ENCODE measurements at places on chromosomes 4 and X.
A peak's percentile ranks its signal among the peaks of the same experiment; 100 is the strongest.

- DNase-seq, result no peak
These were observed 70.9 kb upstream of the STOX2 start for GRCh38 chr4:183834252-183834651.

DNA sequence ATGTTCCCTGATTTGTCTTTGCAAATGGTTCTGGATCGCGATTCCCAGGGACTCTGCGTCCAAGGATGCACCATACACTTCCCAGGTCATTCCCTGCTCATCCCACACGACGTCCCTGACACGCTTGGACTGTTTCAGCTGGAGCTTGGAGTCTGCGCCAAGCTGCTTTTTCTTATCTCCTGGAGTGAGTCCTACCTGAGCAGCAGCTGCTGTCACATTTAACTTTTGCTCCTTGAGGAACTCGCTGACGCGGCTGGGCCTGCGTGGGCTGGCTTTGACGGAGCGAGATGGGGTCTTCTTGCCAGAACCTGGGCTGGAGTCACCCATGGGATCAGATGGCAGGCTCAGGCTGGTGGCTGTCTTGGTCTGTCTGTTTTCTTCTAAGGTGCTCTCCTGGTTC is 59.6 kb downstream of the GPRIN3 start:
- no peak for DNase-seq

DNA sequence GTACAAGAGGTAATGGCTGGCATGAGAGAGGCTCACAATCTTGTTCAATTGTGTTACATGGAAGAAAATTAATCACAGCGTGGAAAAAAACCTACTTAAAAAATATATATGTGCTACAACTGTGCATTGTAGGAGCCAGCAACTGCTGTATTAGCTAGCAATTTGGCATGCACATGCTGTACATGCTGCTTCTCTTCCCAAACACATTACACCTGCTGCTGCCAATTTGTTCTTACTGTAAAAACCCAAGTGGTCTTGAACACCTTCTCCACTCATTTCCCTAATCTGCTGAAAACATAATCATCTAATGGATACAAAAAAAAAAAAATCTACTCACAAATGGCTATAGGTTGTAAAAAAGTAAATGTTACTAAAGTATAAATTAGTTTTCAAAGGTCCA is 264.2 kb downstream of the INPP4B start:
- DNase-seq, result no peak

- DNase-seq, result no peak
These were observed 35.7 kb downstream of the PRKG2 start for GRCh38 chr4:81179326-81179725.

GRCh38 chr4:124862261-124862660 is 149.7 kb upstream of the ANKRD50 start:
- no peak for DNase-seq

GRCh38 chr4:83850435-83850834 is 314.5 kb downstream of the GPAT3 start:
- no peak for DNase-seq

DNA sequence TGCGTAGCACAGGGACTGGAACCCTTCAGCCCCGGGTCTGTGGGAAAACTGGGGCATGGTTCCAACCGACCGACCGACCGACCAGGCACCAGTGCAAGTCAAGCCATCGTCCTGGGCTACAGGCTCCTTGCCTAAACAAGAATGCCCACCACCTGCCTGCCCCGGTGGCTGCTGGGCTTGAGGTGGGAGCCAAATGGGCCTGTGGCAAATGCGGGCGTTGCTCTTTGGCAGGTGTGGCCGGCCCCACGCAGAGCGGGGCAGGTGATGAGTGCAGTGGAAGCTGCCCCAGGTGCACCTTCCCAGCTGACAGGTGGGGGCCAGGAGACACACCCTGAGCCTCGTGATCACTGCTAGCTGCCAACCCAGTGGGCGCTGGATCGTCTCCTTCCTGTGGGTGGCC is 77.9 kb downstream of the MTMR1 start:
- DNase-seq, result no peak

DNA sequence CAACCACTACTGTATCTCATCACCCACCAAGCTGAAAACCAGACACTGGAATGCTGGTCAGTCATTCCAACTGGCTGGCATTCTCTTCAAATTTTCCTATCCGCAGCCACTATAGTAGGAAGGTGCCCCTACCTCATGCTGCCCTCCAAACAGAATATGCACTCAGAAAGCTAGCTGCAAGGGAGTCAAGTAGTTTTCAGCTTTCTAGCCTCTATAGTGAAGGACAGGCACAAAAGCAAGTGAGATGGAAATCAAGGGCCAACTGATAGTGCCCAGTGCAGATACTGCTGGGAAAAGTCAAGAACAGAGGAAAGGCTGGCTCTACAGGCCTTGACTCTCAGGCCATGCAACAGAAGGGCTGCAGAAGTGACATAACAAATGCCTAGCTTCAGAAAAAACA is 47.2 kb downstream of the BCOR start:
- DNase-seq, result no peak

- DNase-seq, result no peak
These were observed 1.4 kb downstream of the IL9R start for GRCh38 chrX:155998761-155999510.

DNA sequence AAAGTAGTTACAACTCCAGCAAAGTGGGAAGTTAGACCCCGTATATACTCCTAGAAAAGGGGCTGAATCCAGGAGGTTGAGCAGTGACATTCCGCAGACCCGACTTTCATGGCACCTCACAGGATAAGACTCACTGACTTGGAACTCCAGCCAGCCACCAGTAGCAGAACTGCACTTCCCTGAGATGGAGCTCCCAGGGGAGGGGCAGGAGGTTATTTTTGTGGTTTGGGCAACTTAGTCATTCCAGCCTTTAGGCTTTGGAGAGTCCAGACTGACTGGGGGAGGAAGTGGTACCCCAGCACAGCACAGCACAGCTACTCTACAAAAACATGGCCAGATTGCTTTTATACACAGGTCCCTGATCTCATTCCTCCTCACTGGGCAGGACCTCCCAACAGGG is 319.1 kb downstream of the PCDH19 start:
- no peak for DNase-seq

GRCh38 chrX:110381216-110381615 is 22.6 kb downstream of the RTL9 start:
- no peak for DNase-seq

DNA sequence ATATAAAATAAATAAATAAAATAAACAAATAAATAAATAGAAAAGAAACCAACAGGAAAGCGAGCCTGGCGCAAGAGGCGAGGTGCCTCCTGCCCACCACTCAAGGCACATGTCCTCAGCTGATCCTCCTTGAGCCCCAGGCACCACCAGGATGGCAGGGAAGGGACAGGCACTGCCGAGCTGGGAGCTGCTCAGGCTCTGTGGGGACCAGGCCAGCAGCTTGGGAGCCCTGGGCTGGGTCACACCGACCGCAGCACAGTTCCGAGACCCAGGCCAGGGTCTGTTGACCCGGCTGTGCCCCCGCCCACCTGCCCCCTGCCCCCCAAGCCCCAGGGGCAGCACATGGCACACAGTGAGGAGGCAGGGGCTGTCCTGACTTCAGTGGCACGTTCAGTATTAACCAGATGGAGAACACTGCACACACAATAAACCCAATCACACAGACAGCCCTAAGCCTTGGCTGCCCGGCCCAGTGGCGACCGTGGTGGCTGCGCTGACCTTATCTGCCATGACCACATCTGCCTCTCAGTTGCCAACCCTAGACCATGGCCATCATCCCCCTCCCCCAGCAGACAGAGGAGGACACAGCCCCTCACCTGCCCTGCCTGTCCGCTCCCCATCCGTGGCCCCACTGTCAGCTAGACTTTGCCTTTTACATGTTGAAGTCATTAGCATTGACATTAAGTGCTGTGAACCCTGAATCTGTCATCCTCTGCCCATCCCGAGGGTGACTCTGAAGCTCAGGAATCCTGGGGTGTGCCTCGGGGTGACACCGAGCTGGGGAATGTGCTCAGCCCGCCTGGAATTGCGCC is 2.9 kb upstream of the TREX2 start:
- DNase-seq, result no peak

- no peak for DNase-seq
These were observed 819.2 kb downstream of the RAPGEF2 start for GRCh38 chr4:159922119-159922518.

DNA sequence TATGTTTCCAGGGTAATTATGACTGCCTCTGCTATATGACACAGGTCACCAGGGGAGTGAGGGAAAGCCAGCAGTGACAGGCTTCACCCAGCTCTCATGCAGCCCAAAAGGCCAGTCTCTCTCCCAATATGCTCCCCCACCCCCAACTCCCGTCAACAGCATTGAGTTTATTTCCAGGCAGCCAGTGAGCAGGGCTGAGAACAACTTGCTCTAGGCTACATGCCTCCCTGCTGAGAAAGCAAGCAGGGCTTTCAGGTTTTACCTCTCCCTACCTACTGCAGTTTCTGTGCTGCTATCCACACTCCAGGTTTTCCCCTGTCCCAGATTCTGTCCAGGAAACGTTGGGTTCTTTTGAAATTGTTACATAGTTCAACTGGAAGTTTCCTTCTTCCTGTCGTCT is 291.4 kb downstream of the PABPC4L start:
- DNase-seq, result no peak

DNA sequence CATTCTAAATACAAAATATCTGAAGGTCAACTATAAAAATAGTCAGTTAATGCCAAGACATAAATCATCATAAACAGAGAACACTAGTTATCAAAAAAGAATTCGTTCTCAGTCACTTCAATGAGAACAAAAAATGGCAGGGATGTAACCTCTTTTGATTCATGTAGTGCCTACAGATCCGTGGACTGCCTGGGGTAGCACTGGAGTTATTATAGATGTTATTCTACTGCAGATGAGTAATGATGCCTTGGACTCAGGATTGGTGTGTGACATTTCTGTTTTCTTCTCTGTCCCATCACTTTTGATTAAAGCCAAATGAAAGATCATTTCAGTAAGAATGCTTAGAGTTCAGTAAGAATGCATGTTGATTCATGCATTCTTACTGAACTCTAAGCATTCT is 440.4 kb downstream of the FAM133A start:
- no peak for DNase-seq

DNA sequence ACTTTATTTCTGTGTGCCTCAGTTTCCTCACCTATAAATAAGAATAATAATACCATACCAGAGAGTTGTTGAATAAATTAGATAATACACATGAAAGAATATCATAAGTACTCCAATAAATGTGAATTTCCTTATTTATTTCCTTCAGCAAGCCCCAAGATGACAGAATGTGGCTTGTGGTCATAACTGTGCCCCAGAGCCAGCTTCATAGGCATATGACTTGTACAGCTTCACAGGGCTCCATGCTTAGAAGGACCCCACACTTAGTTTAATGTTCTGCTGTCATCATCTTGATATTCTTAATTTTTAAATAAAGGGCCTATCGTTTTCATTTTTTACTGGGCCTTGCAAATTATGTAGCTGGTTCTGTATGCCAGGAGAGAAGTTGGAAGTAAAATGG is 25.3 kb downstream of the VSIG4 start:
- DNase-seq, result no peak

DNA sequence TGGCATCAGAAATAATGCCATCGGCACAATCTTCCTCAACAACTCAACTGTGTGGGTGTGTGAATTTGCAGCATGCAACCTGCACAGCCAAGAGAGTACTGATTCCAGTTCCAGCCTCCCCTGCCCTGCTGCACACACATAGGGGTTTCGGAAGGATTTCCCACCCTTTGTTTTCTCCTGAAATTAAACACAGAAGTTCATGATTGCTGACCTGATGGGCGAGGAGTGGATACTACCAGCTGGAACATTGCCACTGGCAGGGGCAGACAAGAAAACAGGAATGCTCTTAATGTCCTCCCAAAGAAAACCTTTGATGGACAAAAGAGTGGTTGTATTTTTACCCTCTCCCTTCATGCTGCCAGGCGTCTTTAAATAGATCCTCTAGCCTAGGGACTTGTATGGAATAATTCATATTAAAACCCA is 4.8 kb downstream of the NDP start:
- no peak for DNase-seq

GRCh38 chr4:168636506-168637196 is 139.8 kb downstream of the PALLD start:
- no peak for DNase-seq

GRCh38 chrX:69097451-69098236 is 67.6 kb downstream of the PJA1 start:
- no peak for DNase-seq

DNA sequence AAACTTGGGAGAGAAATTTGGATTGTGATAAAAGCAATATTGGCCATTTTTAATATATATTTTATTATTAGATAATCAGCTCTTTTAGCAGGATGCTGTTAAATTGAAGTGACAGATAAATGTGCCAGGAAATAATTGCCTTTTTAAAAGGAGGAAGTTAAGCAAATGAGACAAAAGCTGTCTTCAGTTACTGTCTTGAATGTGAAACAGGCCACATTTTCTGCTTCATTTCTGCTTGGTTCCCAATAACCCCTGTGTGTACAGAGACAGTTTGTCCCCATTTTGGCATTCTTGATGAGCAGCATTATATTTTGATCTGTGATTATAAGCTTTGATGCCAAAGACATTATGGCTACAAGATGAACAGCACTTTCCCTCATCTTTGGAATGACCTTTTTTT is 953 bp downstream of the EPGN start:
- DNase-seq, result peak; percentile 19

DNA sequence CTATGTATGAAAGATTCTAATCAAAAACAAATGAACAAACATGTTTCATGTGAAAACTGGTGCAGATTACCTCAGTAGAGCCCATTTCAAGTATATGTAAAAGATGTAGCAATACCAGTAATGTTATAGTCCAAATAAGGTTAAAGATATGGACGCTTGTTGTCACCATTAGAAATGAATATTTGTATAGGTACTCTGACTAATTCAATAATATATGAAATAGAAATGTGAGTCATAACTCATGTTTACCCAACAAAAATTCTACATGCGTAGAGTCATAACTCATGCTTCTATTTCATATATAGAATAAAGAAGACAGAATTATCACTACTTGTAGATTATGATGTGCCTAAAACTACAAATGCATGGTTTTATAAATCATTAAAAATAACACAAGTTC is 739.1 kb upstream of the DIAPH2 start:
- no peak for DNase-seq

DNA sequence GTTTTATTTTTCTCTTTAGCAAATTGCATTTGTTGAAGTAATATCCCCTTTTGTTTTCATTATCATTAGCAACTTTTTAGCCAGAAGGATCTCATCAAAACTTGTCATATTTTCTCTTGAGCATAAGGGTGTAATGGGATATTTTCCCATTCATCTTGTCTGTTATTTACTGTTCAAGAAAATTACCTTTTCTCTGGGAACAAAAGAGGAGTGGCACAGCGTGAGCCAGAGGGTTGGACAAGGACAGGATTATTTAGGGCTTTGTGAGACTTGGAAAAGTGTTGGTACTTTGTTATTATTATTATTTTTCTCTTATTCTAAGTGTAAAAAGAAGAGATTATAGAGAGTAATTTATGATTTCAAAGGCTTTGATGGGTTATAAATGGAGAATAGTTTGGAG is 135.9 kb downstream of the PRKX start:
- no peak for DNase-seq

- no peak for DNase-seq
These were observed 315.4 kb upstream of the GRIA3 start for GRCh38 chrX:122868631-122869030.

GRCh38 chr4:118139241-118139640 is 105.0 kb downstream of the NDST3 start:
- no peak for DNase-seq

GRCh38 chrX:31099536-31100090 is 27.8 kb upstream of the FTHL17 start:
- DNase-seq, result peak; percentile 91

GRCh38 chr4:101153653-101154052 is 193.7 kb downstream of the PPP3CA start:
- no peak for DNase-seq

All from bone marrow (tissue), 2 donors.